ENCODE measurements at places on chromosomes 2 and 18.

GRCh38 chr18:8779251-8779650 lies 73.9 kb downstream of the MTCL1 start:
- DNase-seq, result no peak

DNA sequence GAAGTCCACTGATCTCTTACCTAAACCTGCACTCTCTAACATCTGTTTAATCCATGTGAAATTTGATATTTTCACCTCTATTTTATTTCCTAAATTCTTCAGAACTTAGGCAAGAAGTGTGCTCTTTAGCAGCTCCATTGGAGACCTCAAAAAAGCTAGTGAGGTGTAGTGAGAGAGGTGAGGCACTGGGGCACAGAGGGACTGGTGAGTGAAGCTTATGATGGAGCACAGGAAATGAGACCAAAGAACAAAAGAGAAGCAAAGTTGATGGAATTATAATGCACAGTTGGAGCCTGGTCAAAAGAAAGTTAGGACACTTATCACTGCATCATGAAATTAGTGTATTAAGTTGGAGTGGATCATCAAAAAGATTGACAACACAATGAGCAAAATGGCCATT lies 1050.7 kb upstream of the NRXN1 start:
- no peak for DNase-seq

GRCh38 chr2:219752726-219753125 lies 125.3 kb downstream of the SLC4A3 start:
- DNase-seq, result no peak

DNA sequence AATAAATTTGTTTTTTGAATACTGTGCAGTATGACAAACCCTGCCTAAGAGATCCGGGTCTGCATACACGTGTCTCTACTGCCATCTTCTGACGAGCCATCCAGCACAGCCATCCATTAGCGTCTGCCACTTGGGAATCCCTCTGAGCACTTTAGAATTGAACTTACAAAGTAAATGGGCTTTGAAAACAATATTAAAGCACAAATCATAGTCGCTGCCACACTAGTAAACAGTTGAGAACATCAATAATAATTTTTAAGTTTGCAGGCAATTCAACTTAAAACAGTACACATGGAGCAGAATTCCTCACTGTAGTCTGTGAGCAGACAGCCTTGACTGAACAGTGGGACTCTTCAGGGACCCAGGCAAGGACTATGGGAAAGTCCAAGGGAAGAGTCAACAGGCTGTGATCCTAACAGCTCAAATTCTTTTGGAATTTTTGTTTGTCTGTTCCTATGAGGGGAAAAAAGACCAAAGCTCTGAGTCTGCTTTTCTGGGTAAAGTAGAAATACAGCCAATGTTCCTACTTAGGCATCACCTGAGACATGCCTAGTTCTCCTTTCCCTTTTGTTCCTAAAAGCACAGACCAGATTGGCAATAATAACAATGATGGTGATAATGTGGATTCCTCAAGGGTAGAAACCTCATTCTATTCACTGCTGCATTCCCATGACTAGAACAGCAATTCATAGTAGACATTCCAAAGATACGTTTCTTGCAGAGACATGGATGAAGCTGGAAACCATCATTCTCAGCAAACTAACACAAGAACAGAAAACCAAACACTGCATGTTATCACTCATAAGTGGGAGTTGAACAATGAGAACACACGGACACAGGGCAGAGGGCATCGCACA lies 92.9 kb downstream of the MREG start:
- DNase-seq, result peak; percentile 54

GRCh38 chr2:240622531-240623235 lies 2.6 kb upstream of the GPR35 start:
- DNase-seq, result peak; percentile 59

DNA sequence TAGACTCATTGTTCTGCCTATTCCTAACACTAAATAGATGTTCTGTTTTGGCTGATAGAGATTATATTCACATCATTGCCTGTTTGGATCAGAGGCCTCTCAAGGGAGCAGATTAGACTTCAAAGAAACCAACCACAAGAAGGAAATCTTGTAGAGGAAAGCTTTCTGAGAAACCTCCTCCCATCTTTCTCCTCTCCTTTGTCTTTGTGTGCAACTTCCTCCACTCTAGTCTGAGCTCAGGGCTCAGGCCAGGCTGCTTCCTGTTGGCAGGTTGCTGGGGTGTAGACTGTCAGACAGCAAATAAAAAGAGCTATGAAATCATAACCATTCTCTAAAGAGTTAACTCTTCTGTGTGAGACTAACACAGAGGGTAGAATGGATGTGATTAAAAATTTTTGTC lies 113.0 kb downstream of the TGFA start:
- peak; percentile 51 for DNase-seq

- no peak for DNase-seq
Observed at GRCh38 chr2:227010433-227010832, 153.6 kb downstream of the COL4A4 start.

GRCh38 chr2:207409517-207409916 lies 120.2 kb upstream of the CREB1 start:
- DNase-seq, result no peak

GRCh38 chr2:157501026-157501425 lies 57.1 kb upstream of the CYTIP start:
- no peak for DNase-seq

GRCh38 chr2:46365913-46366667 lies 68.9 kb downstream of the EPAS1 start:
- DNase-seq, result no peak

GRCh38 chr18:24810561-24811305 lies 350.3 kb downstream of the HRH4 start:
- no peak for DNase-seq

GRCh38 chr2:238908960-238909951 lies 61.4 kb downstream of the TWIST2 start:
- no peak for DNase-seq

GRCh38 chr18:56139372-56139771 lies 499.0 kb downstream of the TXNL1 start:
- no peak for DNase-seq

GRCh38 chr2:120441744-120442471 lies 96.0 kb downstream of the INHBB start:
- no peak for DNase-seq

GRCh38 chr18:44826418-44827259 lies 146.0 kb downstream of the SETBP1 start:
- no peak for DNase-seq

DNA sequence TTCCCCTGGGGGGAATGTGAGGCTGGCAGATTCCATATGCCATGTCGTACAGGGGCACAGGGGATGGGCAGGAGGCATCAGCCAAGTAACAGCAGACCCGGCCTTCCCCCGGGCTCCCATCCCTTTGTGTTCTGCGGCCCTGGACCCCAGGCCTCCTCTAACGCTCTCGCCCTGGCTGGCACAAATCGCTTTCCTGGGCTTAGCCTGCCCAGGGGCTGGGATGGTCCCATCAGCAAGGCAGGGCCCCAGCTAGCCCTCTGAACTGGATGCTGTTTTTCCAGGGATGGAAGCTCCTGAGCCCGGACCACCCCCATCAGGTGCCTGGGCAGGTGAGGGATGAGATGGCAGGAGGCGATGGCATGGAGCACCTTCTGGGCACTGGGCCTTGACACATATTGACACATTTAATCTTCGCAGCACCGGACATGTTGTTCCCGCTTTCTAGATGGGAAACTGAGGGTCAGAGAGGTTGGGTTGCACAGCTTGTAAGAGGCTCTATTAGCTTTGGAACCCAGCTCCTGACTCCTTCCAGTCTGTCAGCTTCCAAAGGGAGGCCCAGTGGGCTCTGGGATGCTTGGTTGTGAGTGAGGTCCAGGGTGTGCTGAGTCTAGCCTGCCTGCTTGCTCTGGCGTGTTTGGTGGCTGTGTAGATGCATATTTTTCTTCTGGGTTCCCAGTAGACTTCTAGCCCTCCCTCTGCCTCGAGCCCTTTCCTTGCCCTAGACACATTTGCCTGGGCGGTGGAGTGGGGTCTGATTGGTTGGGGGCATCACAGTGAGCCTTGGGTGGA lies 40.3 kb downstream of the GLI2 start:
- no peak for DNase-seq

DNA sequence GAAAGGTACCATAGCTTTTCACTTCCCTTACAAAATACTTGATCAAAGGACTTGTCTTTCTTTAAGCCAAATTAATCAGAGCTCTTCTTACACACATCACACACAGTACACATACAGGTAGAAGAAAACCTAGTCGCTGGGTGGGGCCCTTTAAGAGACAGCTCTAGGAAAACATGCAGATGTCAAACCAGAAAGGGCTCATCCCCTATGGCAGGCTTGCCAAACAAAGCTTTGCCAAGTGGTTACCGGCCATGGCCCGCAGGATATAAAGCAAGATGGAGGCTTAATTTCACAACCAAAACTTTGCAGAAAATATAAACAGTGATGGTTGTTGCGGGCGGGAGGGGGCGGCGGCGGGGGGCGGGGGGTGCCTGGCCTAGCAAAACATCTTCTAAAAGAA lies 2156.0 kb upstream of the PIK3C3 start:
- no peak for DNase-seq

- DNase-seq, result no peak
Observed at GRCh38 chr2:156818944-156819343, 382.8 kb downstream of the GPD2 start.

GRCh38 chr2:238096311-238097011 lies 3.7 kb upstream of the ESPNL start:
- no peak for DNase-seq

DNA sequence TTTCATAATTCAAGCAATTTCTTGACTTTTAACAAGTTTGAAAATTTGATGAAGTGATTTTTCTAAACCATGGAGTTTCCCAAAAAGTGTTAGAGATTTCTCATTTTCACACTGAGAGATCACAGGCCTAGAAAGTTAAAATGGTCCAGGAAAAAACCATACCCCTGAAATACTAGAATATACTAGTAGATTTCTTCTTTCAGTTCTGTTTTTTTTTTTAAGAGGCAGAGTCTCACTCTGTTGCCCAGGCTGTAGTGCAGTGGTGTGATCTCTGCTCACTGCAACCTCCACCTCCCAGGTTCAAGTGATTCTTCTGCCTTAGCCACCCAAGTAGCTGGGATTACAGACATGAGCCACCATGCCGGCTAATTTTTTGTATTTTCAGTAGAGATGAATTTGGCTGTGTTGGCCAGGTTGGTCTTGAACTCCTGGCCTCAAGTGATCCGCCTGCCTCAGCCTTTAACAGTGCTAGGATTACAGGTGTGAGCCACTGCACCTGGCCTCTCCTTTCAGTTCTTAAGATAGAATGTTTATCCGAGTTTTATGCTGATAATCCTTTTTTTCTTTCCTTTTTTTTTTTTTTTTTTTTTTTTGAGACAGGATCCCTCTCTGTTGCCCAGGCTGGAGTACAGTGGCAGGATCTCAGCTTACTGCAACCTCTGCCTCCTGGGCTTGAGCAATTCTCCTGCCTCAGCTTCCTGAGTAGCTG lies 14.4 kb downstream of the MTHFD2 start:
- no peak for DNase-seq

GRCh38 chr18:59052965-59053820 lies 86.5 kb upstream of the SEC11C start:
- no peak for DNase-seq

DNA sequence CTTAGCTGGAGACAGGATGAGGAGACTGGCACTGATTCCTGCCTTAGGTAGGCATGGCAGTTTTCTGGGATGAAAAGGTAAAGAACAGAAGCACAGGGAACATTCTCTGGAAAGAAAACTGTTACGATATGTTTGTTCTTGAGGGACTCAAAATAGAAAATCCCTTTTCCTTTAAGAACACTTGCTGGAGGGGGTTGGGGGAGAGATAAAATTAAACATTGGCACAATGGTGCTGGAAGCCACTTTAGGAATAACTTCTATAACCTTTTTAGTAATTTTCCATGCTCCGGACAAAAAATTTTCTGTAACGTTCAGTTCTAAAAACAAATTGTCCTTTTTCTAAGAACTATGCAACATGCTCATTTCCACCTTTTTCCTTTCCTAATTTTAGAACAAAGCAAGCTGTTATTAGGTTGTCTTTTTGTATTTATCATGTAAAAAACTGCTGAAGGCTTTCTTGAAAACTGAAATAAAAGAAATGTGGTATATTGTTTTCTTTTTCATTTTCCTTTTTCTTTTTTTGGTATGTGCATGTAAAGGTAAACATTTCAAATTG lies 343.8 kb downstream of the EPHA4 start:
- DNase-seq, result no peak

- DNase-seq, result no peak
Observed at GRCh38 chr2:113160962-113161361, 12.8 kb upstream of the PSD4 start.

DNA sequence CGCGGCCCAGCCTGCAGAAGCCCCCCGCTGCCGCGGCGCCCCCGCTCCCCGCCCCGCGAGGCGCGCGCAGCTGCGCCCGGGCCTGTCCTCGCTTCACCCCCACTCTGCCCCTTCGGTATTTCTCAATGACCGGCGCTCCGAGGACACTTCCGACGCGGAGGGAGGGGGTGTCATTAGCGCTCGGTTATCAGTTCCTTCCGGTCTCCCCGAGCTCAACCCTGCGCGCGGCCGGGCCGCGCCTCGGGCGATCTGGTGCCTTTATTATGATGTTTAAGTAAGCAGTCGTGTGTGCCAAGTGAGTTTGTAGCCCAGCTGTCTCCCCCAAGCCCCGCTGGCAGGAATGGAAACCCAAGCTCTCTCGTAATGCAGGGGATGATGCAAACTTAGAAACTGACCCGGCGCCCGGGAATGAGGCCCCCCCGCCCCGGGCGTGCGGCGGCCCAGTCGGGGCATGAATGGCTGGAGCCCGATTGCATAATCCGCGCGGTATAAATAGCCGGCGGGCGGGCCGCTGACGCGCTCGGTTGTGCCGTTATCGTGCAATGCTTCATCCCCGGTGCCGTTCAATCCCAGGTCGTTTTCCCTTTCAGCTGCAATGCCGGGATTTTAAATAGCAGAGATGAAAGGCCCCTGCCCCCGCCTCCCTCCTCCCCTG lies 3.9 kb upstream of the SPRED2 start:
- DNase-seq, result peak; percentile 46

DNA sequence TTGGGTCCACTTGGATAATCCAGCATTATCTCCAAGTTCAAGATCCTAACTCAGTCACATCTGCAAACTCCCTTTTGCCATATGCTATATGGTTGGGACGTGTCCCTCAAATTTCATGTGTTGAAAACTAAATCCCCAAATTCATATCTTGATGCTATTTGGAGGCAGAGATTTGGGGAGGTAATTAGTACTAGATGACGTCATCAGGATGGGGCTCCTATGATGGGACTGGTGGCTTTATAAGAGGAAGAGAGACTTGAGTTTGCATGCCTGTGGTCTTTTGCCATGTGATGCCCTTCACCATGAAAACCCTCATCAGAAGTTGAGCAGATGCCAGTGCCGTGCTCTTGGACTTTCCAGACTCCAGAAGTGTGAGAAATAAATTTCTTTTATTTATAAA lies 16.8 kb upstream of the SMAD4 start:
- no peak for DNase-seq

- DNase-seq, result no peak
Observed at GRCh38 chr2:197215748-197216360, 94.7 kb downstream of the ANKRD44 start.
